Activated T-helper 2 cell treated with anti-CD3 and anti-CD28 coated beads, Interferon-gamma antibody, Interleukin-2, Interleukin-4, amounts not matched to agents 10 μg/mL and 5 μg/mL and 100 μg/mL, durations not matched to agents 14 hours and 24 hours and 36 hours (primary cell): ENCODE measurements at places on chromosomes 16 and 17. TPM values are rescaled to one million over a fixed set of nuclear protein-coding genes. Genes with fewer than 3 reads are reported as not detected.

FBXW10B gene
- 0.46 and 0.55 TPM in 2 replicates for total RNA-seq

CDH3 gene
- 0.23 and 0.75 TPM in 2 replicates for total RNA-seq

KLHL10 gene
- 0.16 and 0.23 TPM in 2 replicates for total RNA-seq

MARCHF10 gene
- not detected in 2 replicates for total RNA-seq

MAP2K6 gene
- total RNA-seq = 3.1 and 3.6 TPM in 2 replicates

NOXO1 gene
- 0.21 and 0.23 TPM in 2 replicates for total RNA-seq

EME2 gene
- total RNA-seq = 26.1 and 26.2 TPM in 2 replicates

PROCA1 gene
- total RNA-seq = 7.0 and 7.7 TPM in 2 replicates

MYOCD gene
- total RNA-seq = not detected in 2 replicates

MT4 gene
- not detected in 2 replicates for total RNA-seq

DRC3 gene
- not detected in 2 replicates for total RNA-seq

CPHXL2 gene
- total RNA-seq = not detected in 2 replicates

TBC1D3D gene
- total RNA-seq = 1.5 TPM in 1 of 2 replicates, not detected in the other

GINS2 gene
- total RNA-seq = 66.8 and 66.9 TPM in 2 replicates

TVP23A gene
- 0.05 TPM in 1 of 2 replicates, not detected in the other for total RNA-seq

REXO5 gene
- 11.4 and 11.8 TPM in 2 replicates for total RNA-seq

SHBG gene
- total RNA-seq = 0.46 TPM in 1 of 2 replicates, not detected in the other

TNFRSF17 gene
- total RNA-seq = not detected in 2 replicates

WSB1 gene
- total RNA-seq = 165 and 170 TPM in 2 replicates

SLC38A10 gene
- total RNA-seq = 102 and 116 TPM in 2 replicates

TBX4 gene
- total RNA-seq = not detected in 2 replicates

TBC1D28 gene
- not detected in 2 replicates for total RNA-seq

LRRC36 gene
- total RNA-seq = 0.60 and 0.89 TPM in 2 replicates

MYH11 gene
- not detected in 2 replicates for total RNA-seq

DNASE1L2 gene
- 1.7 and 2.2 TPM in 2 replicates for total RNA-seq

GPR179 gene
- total RNA-seq = not detected in 2 replicates
